ENCODE measurements at places on chromosomes 1 and 21.

DNA sequence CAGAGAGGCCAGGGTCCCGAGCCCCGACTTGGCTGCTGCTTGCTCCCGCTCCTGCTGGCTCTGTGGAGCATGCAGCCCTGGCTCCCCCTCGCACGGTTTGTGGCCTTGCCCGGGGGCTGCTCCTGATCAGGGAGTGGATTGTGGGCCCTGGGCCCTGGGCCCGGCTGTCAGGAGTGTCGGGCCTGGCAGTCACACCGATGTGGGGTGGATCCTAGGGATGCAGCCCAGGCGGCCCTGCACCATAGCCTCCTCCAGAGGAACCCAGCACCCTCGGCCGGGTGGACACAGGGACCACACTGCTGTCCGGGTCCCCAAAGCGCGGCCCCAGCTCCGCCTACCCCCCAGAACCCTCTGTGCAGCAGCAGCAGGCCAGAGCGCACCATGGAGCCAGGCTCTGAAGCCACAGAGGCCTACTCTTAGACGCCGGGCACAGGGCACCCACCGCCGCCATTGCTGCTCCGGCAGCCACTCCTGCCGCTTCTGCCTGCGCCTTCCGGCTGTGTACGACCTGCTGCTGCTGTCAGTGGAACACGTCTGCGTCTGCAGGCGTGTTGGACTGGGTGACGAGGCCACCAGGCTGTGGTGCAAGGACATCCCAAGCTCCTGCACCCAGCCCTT lies 9.4 kb downstream of the SLX9 start:
- DNase-seq = no peak

DNA sequence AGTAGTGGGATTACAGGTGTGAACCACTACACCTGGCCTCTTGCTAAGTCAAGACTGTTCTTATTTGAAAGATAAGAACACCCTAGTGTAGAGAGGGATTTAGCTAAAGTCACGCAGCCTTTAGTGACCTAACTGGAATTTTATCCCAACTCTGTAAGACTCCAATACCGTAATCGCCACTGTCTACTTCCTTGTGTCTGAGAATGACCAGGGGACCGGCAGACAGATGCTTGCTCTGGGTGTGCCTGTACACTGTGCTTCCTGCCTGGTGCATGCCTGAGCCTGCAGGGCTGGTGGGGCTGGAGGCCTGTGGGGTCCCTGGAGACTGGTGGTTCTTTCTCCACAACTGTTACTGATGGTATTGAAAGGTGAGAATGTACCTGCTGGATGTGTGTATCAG lies 15.3 kb downstream of the MFSD2A start:
- DNase-seq = no peak

- peak; percentile 57 for DNase-seq
These were observed 20.9 kb upstream of the MAN1A2 start for GRCh38 chr1:117346206-117346928.

DNA sequence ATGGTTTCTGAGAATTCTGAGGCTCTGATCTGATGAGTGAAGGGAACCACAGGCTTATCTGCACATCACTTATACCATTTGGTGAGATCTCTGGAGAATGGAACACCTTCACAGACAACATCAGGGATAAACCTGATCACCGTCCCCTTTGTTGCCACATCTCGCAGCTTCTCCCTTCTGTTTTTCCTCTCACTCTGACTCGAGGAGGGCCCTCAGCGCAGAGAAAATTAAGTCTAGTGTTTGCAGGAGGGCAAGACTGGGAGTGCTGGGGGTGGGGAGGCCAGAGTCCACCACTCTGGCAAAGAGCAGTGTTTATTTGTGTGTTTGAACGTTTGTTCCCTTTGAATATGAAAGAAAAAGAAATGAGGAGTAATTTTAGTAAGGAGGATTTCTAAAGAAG lies 29.0 kb upstream of the BATF3 start:
- DNase-seq = no peak

DNA sequence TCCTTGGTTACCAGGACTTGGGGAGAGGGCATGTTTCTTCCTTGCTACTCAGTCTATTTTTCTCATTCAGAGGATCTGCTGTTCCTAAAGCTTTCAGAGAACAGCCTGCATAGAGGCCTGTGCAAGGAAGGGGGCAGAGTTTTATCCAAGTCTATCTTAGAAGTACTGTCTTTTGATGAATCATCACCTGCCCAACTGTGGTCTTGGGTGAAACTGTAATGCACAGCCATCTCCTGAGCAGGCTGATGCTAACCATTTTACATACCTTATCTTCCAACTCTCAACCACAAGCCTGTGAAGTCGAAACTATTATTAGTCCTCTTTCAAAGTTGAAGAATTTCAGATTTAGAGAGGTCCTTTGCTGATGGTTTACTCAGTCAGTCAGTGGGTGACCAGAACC lies 368.0 kb downstream of the HHAT start:
- no peak for DNase-seq

- DNase-seq = peak; percentile 89
These were observed 86.1 kb downstream of the FASLG start for GRCh38 chr1:172745014-172745413.

DNA sequence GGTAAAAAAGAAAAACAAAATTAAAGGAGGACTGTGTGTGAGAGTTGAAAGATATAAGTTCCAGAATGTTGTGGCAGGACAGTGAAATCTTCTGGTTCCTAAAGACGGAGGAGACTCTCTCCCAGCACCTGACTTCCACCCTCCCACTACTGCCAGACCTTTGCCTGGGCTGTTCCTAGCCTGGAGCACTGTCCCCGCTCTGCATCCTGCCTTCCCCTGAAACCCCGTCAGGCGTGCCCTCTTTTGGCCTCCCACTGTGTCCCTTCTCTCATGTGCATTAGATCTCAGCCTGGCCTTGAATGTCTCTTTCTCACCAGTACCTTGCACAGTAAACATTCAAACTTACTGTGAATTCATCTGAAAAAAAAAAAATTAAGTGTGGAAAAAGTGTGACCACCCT lies 74.1 kb downstream of the VPS26C start:
- no peak for DNase-seq

- DNase-seq = no peak
These were observed 81.8 kb upstream of the WARS2 start for GRCh38 chr1:119222271-119222670.

GRCh38 chr1:222828939-222829338 lies 14.1 kb downstream of the DISP1 start:
- no peak for DNase-seq

GRCh38 chr1:89085781-89086180 lies 20.8 kb upstream of the GBP1 start:
- peak; percentile 56 for DNase-seq

GRCh38 chr1:57232500-57232899 lies 191.4 kb downstream of the DAB1 start:
- DNase-seq = no peak

GRCh38 chr21:42392731-42393442 lies 3.0 kb downstream of the TMPRSS3 start:
- DNase-seq = no peak

DNA sequence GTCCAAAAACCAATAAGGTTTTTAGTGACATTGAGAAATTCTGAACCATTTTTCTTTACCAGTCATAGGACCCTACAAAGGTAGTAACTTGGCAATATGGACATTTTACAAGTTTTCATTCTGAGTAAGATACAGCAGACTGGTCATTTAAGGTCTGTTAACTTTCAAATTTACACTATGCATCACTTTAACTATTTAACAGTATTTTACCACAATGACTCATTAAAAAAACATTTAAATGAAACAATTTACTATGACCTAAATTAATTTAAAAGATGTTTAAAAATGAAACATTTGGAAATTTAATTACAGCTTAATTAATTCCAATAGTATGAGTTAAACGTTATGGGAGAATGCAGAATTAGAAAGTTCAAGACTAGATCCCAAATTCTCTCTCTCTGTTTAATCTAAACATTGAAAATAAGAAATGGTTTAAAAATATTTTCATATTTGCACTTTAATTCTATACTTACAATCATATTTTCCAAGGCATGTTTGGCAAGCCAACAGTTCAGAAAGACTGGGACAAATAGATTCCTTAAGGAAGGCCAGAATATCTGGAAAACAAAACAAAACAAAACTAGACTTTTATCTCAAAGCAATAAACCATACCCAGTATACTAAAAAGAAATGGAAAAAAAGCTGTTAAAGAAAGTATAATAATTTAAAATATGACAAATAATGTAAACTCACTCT lies 140.9 kb downstream of the KCNT2 start:
- peak; percentile 2 for DNase-seq

GRCh38 chr1:7557301-7557891 lies 213.7 kb upstream of the VAMP3 start:
- DNase-seq = no peak

GRCh38 chr1:156373546-156373945 lies 4.5 kb downstream of the RHBG start:
- peak; percentile 6 for DNase-seq

DNA sequence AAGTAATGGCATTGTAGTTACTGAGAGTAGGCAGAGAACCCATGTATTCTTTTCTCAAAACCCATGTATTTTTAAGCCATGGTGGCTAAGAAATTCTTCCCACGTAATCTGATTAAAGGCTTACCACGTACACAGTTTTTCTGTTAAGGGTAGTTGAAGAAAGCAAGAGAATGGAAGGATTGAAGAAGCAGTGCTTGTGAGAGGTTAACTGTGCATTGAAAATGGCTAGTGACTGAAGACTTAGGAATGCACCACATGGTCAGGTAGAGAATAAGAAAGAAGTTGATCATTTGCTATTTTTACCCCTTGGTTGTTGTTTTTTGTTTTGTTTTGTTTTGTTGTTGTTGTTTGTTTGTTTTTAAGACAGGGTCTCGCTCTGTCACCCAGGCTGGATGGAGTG lies 178.9 kb upstream of the SNX7 start:
- no peak for DNase-seq

DNA sequence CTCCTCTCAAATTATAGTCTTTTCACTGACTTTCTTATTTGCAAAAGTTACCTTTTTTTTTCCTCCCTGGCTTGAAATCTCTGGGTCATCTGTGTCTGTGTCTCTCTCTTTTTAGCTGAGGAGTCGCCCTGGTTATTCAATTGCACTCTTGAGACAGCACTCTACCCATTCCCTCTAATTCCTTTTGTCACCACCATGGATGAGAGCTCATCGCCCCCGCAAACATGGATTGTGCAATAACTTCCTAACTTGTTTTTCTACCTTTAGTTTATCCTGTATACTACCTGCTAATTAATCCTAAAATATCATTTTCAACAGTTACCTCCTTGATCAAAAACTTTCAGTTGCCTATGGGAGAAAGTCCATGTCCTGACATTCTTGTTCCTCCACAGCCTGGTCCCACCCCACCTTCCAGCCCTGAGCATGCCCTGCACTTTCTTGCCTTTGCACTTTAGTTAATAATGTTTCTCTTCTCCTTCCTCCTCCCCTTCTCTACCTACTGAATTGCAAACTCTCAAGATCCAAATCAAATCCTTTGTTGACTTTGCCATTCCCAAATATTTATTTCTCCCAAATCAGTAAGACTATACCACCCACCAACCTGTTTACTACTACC lies 110.4 kb upstream of the MAGI3 start:
- DNase-seq = no peak

DNA sequence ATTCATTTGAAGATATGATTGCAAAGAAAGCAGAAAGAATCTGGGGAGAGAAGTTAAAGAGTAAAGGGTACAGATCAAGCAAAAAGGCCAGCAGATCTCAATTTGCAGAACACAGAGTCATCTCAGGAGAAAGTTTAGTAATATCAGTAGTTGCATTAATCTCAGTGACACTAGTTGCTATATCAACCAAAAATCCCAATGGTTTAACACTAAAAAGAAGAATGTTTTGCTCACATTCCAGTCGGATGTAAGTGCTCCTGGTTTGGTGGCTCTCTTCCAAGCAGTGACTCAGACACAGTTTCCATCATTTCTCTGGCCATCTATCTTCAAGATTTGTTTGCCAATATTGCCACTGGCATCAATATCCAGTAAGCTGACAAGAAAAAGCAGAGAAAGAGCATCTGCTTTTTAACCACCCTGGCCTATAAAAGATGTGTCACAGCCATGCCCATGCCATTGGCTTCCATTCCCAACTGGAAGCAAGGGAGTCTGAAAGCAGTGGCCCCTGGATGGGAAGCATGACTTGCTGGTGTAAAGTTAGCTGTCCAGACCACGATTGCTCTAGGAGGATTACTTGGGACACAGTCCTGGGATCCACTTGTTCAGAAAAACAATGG lies 45.5 kb upstream of the AIM2 start:
- DNase-seq = peak; percentile 29

GRCh38 chr1:110264430-110264829 lies 54.3 kb downstream of the KCNC4 start:
- no peak for DNase-seq

DNA sequence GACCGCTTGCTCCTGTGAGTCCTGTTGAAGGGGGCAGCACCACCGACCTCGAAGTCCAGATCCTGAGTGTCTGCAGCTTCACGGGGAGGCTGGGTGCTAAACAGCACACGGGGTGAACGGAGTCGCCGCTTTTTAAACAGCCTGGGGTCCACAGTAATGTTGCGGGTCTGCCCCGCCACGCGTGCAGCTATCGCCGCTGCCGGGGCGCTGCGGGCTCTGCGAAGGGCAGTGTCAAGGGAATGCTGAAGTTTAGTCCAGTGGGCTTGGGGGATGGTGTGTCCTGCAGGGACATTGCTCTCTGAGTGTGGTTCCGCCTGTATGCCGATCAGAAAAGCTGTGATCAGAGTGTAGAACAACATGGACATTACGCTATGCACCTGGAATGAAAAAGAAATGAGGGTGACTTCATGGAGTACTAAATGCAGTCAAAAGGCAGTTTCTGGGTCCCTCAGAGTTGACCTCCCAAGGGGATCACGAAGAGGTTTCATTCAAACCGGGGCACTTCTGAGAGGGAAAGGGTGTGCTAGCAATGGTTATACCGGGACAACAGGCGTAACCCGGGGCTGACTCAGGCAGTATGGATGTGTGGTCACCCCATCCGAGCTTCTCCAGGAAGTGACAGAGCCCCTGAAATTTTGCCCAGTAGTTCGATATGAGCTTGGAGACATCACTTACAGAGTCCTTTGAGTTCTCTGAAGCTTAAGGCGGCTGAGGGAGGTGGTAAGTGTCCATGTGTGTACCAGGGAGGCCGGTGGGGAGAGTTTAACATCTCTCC lies 51.4 kb downstream of the NGF start:
- no peak for DNase-seq
